ENCODE measurements at places on chromosomes 4 and X. TPM values are rescaled to one million over a fixed set of nuclear protein-coding genes. Genes with fewer than 3 reads are reported as not detected.

GRCh38 chrX:41381685-41382084 is 47.7 kb downstream of the DDX3X start:
- H3K27ac ChIP-seq, result no peak overlapping the region
- H3K27me3 ChIP-seq, result no peaks in the 10 kb centered on the region
- H3K4me1 ChIP-seq, result no peaks in the 10 kb centered on the region
- H3K4me3 ChIP-seq, result no peak overlapping the region
- H3K36me3 ChIP-seq, result no peaks in the 10 kb centered on the region

GRCh38 chrX:108022491-108023089 is 22.3 kb upstream of the VSIG1 start:
- H3K4me1 ChIP-seq, result no peaks in the 10 kb centered on the region
- DNase-seq, result no peak
- H3K27ac ChIP-seq, result no peak overlapping the region
- no peak overlapping the region for H3K4me3 ChIP-seq

DNA sequence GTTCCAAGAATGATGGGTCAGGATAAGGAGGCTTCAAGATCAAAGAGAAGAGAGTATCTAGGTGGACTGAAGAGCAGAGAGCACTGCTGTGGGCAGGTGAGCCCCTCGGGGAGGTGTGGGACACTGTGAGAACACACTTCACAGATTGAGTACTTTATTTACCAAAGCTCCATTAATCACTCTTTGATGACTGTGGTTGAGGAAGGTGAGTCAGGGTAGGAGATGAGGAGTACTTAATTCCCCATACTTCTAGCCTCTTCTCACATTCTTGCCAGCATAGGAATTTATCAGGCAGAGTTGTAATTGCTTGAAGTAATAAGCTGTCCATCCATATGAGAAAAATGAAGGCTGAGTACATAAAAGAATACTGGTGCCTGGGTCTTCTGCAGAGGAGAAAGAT is 375.3 kb downstream of the PCDH10 start:
- no peaks in the 10 kb centered on the region for H3K36me3 ChIP-seq
- no peak for DNase-seq
- H3K27me3 ChIP-seq, result no peaks in the 10 kb centered on the region

- H3K27ac ChIP-seq, result no peak overlapping the region
- no peaks in the 10 kb centered on the region for H3K36me3 ChIP-seq
- no peaks in the 10 kb centered on the region for H3K27me3 ChIP-seq
Observed at GRCh38 chrX:43349363-43349762, 306.7 kb upstream of the MAOA start.

GRCh38 chr4:150082241-150082640 is 4.0 kb downstream of the DCLK2 start:
- peaks cover 5% of the 10 kb centered on the region for H3K27me3 ChIP-seq
- no peaks in the 10 kb centered on the region for H3K36me3 ChIP-seq
- H3K27ac ChIP-seq, result no peak overlapping the region
- no peak for DNase-seq
- H3K4me3 ChIP-seq, result no peak overlapping the region

- no peaks in the 10 kb centered on the region for H3K4me1 ChIP-seq
- no peak overlapping the region for H3K27ac ChIP-seq
- no peaks in the 10 kb centered on the region for H3K27me3 ChIP-seq
- H3K36me3 ChIP-seq, result no peaks in the 10 kb centered on the region
- no peak overlapping the region for H3K4me3 ChIP-seq
Observed at GRCh38 chr4:142045996-142046395, 409.6 kb downstream of the IL15 start.

DNA sequence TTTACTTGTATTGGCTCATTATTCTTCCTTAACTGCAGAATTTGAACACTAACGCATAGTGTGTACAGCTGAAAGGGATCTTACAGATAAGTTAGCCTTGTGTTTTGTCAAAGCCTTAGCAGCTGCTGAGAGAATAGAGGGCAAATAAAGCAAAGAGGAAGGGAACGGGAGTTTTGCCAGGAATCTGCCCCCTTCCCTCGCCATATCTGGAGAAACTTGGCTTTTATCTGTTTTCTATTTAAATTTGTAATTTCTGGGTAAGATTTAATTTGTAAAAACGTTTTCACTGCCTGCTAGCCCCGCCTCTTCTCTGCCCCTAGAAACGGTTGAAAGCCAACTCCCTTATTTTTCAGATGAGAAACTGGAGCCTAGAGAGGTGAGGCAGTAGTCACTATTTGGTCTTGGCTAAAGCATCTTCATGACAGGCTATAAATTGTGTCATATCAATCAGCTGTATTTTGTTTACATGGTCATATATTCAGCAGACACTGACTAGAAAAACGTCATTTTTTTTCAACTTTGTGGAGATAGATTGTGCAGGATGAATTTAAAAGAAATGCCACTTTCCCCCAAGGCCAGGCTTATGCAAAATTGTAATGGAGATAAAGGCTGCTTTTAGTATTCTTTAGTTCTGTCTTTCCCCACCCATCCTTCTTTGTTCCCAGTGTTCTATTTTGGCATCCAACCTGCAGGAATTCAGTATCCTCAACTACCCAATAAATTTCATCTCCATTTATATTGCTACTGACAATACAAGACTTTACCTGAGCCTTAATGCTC is 319.4 kb downstream of the SH2D1A start:
- H3K27me3 ChIP-seq, result no peaks in the 10 kb centered on the region
- no peak overlapping the region for H3K4me3 ChIP-seq
- DNase-seq, result no peak
- H3K4me1 ChIP-seq, result no peaks in the 10 kb centered on the region
- no peak overlapping the region for H3K27ac ChIP-seq
- H3K36me3 ChIP-seq, result no peaks in the 10 kb centered on the region

DNA sequence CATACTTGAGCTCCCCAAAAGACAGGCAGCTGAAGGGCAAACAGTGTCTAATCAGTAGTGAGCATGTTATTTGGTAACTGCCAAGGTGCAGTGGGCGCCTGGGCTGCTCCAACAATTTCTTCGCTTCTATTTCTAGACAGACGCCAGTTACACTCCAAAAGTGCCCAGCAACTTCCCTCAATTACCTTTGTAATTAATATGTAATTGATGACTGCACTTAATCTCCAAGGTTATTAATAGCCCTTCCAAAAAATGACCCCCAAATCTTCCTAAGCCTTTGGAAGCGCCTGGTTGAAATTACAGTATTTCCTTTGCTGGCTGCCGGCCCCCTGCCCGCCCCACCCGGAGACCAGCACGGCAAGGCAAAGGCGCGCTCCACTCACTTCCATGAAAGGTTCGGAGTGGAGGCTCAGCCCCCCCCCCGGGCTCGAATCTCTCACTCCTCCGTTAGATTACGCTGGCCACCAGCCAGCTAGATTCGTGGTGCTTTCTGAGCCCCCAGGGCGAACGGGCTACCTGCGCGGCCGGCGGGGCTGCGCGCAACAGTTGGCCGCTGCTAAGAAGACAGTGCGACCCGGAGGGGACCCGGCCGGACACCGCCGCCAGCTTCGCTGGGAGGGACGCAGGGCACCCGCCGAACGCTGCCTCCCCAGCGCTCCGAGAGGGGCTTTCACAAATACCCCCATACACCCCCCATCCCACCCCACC is 1.9 kb downstream of the GPC4 start:
- H3K4me3 ChIP-seq, result peak overlapping the region; percentile 53
- H3K27me3 ChIP-seq, result no peaks in the 10 kb centered on the region
- H3K4me1 ChIP-seq, result peaks cover 2% of the 10 kb centered on the region
- H3K27ac ChIP-seq, result no peak overlapping the region

- H3K4me1 ChIP-seq, result no peaks in the 10 kb centered on the region
- no peaks in the 10 kb centered on the region for H3K27me3 ChIP-seq
- no peaks in the 10 kb centered on the region for H3K36me3 ChIP-seq
Observed at GRCh38 chr4:111323916-111324315, 701.0 kb upstream of the PITX2 start.

GRCh38 chrX:12929701-12930100 is 23.3 kb downstream of the TLR8 start:
- no peak for DNase-seq
- no peaks in the 10 kb centered on the region for H3K4me1 ChIP-seq
- H3K4me3 ChIP-seq, result no peak overlapping the region
- no peaks in the 10 kb centered on the region for H3K36me3 ChIP-seq

STATH gene
- polyA plus RNA-seq, result not detected

VCX gene
- not detected for polyA plus RNA-seq

TCEAL9 gene
- polyA plus RNA-seq, result 56.5 TPM

All from heart left ventricle (tissue), 16 donors.